ENCODE measurements at places on chromosomes 2 and 18.

DNA sequence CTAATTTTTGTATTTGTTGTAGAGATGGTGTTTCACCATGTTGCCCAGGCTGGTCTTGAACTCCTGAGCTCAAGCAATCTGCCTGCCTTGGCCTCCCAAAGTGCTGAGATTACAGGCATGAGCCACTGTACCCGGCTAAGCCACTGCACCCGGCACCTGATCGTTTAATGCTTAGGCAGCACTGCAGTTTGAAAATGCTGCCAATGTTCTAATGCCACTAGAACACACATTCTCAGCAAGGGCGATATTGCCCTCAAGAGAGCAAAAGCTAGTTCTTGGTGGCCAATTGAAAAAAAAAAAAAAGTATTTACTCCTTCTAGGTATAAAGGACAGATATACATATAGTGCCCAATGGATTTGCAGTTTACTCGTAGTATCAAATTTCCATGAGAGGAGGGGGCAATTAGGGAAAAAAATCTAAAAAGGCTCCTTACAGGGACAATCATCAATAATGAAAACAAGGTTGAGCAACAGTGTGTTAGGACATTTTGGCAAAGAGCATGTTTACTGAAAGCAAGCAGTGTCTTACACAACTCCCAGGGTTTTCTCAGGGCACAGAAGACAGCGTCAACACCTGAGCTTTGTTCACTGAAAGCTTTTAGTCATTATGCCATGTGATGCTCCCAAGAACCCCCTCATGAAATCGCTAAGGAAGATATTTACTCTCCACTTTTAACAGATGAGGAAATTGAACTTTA, 199.9 kb upstream of the PKDCC start:
- DNase-seq: no peak

- DNase-seq: no peak
These were observed 15.2 kb upstream of the CHRNA1 start for GRCh38 chr2:174779361-174779928.

- no peak for DNase-seq
These were observed 7.2 kb downstream of the RPIA start for GRCh38 chr2:88698498-88699233.

DNA sequence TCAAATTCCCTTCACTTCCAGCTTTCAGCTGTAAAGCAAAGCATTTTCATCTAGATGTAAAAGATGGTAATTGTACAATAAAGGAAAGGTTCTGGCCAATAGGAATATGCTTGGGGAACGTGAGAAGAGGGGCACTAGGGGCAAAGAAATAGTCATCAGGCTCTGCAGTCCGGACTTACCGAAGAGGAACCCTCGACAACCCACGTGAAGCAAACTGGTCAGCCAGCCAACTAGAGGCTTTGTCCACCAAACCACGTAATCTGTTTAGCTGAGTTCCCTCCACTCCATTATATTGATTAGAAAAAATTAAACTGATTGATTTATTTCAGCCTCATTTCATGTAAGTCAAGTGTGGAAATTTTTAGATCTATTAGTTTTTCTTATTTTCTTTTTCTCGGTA, 300.4 kb upstream of the FANCL start:
- DNase-seq: no peak

GRCh38 chr18:41038071-41038470, 917.0 kb upstream of the PIK3C3 start:
- DNase-seq: no peak

DNA sequence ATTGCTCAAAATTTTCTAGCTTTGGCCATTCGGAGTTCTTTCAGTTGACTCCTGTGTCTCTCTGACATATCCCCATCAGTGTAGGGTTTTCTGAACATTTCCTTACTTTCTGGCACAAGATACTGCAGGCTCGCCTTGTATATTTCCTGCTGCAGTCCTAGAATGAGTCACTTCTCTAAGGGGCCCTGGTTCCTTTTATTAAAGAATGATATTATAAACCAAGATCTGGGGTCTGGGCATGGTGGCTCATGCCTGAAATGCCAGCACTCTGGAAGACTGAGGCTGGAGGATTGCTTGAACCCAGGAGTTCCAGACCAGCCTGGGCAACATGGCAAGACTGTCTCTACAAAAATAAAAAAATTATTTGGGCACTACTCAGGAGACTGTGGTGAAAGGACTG, 3.0 kb upstream of the RPL37A start:
- DNase-seq: no peak

DNA sequence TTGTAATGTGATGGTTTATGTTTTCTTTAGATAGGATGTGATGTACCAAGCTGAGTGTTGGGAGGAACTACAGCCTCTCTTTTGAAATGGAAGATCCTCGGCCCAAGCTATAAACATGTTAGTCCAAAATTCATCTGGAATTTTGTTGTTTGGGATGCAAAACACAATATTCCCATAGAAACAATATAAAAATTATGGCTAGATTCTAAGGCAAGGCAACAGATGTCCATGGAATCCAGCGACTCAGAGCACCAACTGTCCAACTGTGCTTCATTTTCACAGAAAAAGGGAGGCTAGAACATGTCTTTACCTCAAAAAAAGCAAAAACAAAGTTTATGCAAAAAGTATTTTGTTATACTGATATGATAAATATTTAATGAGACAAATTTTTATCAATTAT, 52.4 kb upstream of the ATP8B1 start:
- DNase-seq: no peak

DNA sequence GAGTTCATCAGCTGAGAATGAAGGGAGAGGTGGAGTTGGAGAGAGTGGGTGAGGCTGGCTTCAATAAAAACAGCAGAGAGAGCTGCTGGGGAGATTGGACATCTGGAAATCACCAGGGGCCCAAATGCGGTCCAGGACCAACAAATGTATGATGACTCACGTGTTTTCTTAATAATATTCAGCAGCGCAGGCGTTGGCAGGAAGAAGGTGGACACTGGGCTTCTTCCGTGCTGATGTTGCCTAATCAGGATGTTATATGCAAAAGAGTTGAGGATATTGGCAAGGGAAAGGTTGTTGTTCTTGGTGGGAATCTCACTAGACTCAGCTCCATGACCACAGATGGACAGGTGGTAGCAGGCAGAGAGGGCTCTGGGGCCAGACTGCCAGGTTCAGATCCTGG, 12.8 kb upstream of the PLA2R1 start:
- DNase-seq: no peak

DNA sequence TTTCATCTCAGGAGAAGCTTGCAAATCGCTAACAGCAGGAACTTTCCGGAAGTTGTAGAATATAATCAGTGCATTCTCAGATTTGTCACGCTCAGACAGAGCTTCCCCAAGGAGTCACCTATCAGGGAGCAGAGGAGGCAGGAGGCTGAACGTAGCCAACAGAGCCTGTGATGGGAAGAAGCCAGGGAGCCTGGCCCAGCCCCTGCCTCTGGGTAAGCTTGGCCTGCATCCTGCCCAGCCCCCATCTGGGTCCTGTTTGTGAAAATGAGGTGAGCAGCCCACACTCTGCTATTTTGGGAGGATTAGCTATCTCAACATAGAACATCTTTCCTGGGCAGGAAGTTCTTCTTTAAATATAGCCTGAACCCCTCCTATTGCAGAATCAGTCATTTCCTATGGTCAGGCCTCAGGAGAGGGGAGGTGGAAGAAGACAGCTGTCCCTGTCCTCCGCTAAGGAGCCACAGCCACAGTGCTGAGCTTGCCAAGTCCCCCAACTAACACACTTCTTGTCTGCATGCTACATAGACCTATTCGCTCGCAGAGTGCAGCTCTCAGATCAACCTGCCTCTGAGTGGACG, 19.2 kb upstream of the PKDCC start:
- DNase-seq: no peak

DNA sequence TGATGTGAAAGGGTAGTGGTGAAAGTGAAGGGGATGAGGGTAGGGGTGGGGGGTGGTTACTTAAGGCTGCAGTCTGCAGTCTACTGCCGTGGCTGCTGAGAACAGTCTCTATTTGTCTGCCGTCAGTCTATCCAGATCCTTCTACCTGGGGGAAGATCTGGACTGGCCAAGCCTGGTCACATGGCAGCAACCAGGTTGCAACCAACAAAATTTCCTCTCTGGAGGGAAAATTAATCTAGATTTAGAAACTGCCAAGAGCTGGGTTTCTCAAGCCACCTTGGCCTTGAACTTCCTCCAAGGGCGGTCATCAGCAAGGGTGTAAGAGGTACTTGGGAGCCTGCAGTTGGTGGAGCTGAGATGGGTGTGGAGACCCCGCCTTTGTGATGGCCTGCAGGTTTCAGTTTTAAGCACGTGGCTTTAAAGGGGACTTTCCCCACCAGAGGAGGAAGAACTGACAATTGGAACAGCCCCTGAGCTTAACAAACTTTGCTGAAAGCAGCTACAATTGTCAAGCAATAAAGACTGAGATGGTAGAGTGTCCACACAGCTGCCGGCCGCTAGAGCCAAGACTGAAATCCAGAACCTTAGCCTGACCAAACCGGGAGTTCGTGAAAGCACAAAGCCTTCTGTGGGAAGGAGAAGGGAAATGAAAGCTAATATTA, 31.4 kb upstream of the KCMF1 start:
- DNase-seq: peak; percentile 82

DNA sequence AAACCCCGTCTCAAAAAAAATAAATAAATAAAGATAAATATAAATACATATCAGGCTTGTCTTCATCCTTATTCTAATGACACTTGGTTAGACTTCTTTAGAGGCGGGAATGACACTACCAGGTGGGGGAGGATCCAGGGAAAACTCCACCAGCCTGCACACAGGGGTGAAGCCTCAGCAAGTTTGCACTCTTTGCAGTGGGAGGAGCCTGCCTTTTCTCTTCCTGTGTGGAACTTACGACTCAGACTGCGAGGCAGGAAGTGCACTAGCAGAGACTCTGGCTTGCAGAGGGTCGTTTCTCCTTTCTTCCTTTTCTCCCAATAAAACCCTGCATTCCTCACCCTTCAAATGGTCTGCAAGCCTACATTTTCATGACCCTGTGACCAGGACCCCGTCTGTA, 153.6 kb upstream of the CBLN2 start:
- no peak for DNase-seq

GRCh38 chr18:37441821-37442220, 123.8 kb downstream of the CELF4 start:
- DNase-seq: no peak

DNA sequence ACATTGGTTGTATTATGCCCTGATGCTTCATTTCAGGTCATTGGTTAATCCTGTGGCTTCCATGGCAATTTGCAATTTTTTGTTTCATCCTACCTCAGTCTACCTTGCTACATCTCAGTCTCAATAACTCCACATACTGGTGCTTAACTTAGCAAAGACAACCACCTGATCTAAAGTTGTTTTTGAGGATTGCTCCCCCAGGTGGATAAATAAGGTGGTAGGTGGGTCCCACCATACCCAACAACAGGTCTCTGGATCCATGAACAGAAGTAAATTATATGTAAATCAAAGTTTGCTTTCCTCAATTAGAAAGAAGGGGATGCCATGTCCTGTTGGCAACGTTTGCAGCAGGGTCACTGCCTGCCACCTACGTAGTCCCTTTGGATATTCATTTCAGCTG, 7.0 kb downstream of the XIRP2 start:
- no peak for DNase-seq

GRCh38 chr2:2899826-2900225, 477.8 kb downstream of the EIPR1 start:
- no peak for DNase-seq

GRCh38 chr2:171598713-171599319, 76.5 kb downstream of the CYBRD1 start:
- DNase-seq: peak; percentile 63

GRCh38 chr18:74528478-74528877, 5.8 kb upstream of the CNDP1 start:
- no peak for DNase-seq

DNA sequence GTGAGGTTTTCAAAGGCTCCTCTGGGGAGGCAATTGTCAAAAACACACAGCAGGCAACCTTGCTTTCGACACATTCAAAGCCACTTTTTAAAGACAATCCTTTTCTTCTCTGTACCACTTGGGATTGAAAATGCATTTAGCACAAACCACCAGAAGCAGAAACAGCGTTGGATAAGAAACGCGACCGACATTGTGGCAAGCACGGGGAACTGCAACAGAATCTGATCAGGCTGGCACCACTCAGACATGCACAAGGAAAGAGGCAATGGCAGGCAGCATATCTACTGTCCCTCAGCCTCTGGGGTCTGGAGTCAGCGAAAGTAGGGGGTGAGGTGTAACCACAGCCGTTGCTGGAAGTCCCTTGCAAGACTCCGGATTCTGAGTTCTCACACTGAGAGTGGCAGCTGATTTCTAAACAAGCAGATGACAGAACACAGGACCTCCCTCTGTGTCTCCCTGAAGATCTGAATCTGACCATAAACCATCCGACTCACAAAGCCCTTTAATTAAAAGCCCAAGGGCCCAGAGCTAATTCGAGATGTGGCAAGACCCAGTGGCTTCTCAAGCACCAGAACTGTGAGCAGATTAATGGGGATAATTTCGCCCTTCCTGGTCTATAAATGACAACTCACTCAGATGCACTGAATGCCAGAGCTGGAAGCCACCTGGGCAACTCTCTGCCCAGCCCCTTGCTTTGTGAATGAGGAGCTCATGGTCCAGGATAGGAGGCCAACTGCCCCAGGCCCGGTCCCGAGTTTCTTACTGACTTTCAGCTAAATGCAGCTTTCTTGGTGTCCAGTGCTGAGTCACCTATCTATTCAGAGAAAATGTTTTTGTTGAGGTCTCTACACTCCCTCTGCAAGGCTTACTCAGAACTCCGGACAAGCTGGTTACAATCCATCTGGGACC, 29.6 kb downstream of the CYRIA start:
- no peak for DNase-seq

GRCh38 chr2:33134791-33135560, 188.2 kb downstream of the LTBP1 start:
- no peak for DNase-seq

DNA sequence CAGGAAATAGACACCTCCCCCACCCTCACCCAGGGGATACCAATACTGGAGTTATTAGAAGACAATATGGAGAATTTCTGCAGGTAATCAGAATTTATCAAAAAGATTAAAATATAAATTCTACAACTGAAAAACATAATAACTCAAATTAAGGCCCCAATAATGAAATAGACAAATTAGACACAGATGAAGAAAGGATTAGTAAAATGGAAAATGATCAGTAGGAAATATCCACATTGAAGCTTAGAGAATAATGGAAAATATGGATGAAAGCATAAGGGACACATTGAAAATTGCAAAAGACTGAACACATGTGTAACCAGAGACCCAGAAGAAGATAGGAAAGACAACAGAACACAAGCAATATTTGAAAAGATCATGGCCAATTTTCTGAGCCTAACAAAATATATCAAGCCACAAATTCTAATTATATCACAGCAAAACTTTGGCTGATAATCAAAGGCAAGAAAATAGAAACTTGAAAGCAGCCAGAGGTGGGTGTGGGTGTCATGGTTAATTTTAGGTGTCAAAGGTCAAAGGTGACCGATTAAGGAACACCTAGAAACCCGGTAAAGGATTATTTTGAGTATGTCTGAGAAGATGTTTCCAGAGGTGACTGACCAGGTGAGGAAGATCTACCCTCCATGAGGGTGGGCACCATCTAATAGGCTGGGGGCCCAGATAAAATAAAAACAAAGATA, 28.2 kb downstream of the BOK start:
- DNase-seq: no peak

GRCh38 chr2:108270768-108271506, 17.8 kb upstream of the SULT1C2 start:
- DNase-seq: no peak

GRCh38 chr2:38037325-38037724, 38.6 kb downstream of the CYP1B1 start:
- no peak for DNase-seq

Measured in CD4-positive, alpha-beta T cell treated with Interleukin-6 at 100 ng/mL for 8 hours (primary cell).